ENCODE measurements at places on chromosomes 4 and X.

DNA sequence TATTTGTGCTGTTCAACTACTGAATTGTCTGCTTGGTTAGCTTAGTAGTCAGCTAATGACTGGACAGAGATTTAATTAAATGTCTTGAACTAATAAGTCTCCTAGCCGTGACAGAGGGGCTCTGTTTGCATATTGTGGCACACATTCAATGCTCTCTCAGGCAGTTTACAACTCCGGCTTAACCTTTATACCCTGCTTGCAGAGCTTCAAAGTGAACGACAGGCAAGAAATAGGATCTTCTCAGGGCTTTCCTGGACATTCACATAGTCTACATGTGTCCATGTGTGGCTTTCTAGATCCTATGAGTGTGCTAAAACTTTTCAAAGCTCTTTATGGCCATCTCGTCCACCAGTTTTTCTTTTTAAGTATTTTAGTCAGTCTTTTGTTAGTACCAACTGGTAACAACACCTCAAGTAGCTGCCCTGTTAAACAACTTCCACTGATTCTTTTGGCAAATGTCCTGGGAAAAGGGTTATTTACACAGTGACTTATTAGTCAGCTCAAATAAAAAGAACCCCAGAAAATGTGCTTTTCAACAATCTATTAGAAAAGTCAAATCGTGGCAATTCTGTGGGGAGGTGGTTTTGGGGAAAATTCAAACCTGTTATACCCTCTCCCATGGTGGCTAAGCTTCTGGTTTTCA lies 28.6 kb downstream of the OR13H1 start:
- DNase-seq, result no peak

DNA sequence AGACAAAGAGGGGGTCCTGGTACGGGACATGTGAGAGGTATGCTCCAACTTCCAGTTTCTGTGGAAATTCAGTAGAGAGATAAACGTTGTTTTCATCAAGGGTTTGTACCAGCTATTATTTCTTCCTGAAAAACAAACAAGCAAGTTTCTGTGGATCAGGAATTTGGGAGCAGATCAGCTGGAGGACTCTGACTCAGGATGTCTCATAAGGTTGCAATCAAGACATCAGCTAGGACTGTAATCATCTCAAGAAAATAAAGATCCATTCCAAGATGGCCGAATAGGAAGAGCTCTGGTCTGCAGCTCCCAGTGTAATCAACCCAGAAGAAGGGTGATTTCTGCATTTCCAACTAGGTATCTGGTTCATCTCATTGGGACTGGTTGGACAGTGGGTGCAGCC lies 23.5 kb upstream of the NFKB1 start:
- no peak for DNase-seq

GRCh38 chr4:89100853-89101252 lies 10.5 kb upstream of the TIGD2 start:
- DNase-seq, result no peak

DNA sequence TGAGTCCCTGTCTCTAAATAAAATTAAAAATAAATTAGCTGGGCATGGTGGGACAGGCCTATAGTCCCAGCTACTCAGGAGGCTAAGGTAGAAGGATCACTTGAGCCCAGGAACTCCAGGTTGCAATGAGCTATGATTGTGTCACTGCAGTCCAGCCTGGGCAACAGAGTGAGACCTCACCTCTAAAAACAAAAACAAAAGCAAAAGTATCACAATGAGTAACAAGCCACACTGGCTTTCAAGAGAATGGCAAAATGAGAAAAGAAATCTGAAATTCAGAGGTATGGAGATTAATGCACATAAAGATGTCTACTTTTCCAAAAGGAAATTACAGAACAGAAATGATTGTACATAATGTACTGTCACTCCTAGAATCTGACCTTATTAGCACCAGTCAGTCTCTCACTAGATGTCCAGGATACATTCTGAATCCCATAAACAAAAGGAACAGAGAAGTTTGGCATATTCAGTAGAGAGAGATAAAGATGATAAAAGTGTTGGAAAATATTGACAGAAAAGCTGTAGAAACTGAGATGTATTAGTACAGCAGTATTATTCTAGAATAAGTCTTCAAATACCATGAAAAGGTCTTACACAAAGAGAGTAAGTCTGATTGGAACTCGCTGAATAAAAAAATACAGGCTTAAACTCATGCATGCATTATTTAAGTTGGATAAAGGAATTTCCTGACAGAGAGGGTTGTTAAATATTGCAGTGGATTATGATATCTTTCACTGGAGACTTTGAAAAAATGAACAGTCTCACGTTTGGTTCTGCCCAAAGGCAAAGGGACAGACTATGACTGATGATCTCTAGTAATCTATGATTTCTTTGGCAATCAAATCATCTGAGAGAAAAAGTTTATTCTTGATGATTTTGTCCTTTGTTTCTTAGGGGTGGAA lies 102.5 kb downstream of the SH3RF1 start:
- no peak for DNase-seq

- DNase-seq, result no peak
These were observed 691.5 kb upstream of the HTR2C start for GRCh38 chrX:113892401-113892800.

GRCh38 chr4:185265942-185266341 lies 56.5 kb downstream of the SNX25 start:
- DNase-seq, result peak; percentile 67

GRCh38 chrX:149521438-149521837 lies 16.3 kb upstream of the IDS start:
- no peak for DNase-seq

DNA sequence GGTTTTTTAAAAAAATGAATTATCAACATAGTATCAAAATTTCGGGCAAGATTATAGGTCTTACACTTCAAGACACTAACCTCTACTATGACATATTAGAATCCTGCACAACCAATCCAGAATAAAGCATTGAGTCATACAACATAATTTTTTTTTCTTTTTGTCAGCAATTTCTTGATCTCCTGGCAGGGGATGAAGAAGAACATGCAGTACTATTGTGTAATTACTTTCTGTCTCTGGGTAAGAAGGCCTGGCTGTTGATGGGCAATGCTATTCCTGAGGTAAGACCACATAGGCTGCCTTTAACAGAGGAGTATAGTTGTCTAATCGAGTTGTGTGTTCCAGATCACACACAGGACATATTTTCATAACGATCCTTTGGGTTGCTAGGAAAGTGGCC lies 67.5 kb downstream of the FBXL5 start:
- no peak for DNase-seq

- no peak for DNase-seq
These were observed 251.0 kb upstream of the GPC4 start for GRCh38 chrX:133666256-133666655.

GRCh38 chr4:152735906-152736305 lies 43.6 kb downstream of the TIGD4 start:
- DNase-seq, result no peak

DNA sequence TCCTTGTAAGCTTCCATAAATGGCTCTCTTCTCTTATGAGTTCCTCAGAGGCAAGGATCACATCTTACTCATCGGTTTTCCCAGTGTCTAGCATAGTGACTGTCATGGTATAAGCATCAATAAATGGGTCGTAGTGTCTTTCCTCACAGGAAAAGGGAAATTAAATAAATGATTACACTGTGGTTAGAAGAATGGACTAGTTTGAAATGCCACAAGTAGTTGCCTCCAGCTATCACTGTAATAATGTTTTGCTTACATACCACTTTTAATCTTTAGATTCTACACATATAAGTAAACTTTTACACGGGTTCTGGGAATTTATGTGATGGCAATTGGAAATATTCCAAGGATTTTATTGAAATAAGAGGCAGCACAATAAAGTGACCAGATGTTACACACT lies 152.8 kb upstream of the CXorf51A start:
- DNase-seq, result no peak

- DNase-seq, result peak; percentile 71
These were observed 153.6 kb upstream of the INTU start for GRCh38 chr4:127479031-127479622.

Measured in Karpas-422 (cell line).